ENCODE measurements at places on chromosomes 6 and 20.
A peak's percentile ranks its signal among the peaks of the same experiment; 100 is the strongest.

GRCh38 chr6:29723262-29723665 is at the start of gene HLA-F:
Gene HLA-F (plus strand): TSS chr6:29723434. CDS start chr6:29723464, 30 bp downstream.
- DNase-seq = peak; percentile 61

DNA sequence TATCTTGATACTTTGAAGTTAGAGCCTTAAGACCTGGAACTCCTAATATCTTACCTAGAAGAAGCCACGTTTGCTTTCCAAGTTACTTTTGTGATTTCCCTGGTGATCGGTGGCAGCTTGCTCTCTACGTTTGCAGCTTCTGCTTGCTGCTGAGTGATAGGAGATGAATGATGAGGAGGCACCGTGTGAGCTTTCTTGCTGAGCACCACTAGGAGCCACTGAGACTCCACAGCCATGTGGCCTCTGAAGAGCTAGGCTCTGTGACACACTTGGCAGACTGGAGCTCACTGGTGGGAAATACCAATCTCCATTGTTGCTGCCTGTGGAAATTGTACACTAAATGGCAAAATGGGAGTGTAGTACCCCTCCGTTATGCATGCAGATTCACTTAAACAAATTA is 161.8 kb downstream of the IBTK start:
- no peak for DNase-seq

- no peak for DNase-seq
Measured at GRCh38 chr6:56959094-56959493, 4.2 kb downstream of the BEND6 start.

DNA sequence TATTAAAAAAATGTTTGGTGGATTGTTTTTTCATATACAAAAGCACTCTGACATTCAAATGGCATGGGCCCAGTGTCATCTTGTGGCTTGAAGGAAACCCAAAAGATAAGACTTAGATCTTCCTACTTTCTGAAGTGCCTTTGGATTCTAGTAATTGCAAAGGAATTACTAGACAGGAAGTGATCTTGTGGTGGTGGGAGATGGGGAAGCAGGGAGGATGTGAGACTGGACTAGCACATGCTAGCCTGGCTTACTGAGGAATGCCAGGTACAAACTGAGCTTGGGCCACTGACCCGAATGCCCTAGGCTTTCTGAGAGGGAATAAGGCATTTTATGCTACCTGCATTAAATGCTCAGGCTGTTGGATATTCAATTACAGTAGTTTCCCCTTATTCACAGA is 59.0 kb downstream of the AFG1L start:
- DNase-seq = no peak

DNA sequence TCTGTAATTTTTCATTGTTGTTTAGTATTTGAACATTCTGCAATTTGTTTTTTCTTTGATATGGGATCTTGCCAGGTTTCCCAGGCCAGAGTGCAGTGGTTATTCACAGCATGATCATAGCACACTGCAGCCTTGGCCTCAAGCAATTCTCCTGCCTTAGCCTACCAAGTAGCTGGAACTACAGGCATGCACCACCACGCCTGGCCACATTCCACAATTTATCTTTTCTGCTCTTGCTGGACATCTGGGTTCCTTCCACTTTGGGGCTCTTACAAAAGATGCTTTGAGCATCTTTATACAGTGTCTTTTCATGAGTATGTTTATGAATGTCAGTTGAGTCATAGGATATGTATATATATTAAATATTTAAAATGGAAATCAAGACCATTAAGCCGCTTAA is 42.0 kb downstream of the PGM3 start:
- no peak for DNase-seq

- no peak for DNase-seq
Measured at GRCh38 chr20:32528905-32529670, 56.0 kb downstream of the NOL4L start.

- DNase-seq = no peak
Measured at GRCh38 chr6:33140556-33140955, 51.7 kb downstream of the COL11A2 start.

DNA sequence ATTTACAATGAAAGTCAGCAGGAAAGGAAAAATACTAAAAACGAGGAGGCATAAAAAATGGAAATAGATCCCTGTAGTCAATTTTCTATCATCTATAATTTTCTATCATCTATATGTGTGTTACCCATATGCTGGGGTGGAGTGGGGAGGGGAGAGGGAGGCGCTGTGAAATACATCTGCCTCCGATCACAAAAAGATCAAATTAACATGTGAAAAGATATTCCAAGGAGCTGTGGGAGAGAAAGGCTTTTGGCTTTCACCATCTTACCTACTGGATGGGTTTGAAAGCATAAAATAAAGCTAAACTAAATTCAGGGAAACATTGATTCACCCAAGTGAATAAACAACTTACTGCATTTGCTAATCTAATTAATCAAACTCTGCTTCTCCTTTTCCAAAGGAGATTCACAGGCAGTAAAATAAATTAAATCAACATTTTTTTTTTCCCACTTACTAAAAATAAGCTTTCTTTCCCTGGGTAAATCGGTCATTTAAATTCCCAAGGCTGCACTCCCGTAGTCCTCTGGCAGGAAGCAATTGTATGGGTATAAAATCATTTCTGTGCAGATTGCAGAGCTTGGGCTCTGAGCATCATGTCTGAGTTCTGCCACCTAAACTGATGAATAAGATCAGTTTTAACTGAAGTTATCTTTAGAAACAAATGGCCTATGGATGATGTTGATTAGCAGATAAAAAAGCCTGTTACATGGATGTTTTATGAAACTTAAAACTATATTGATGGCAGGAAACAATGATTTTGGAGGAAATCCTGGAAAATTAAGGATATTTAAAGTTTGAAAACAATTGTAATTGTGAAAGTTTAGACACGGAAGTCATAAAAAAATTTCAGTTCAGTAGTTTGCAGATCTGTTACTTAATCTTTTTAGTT is 147.9 kb downstream of the SOX4 start:
- no peak for DNase-seq

DNA sequence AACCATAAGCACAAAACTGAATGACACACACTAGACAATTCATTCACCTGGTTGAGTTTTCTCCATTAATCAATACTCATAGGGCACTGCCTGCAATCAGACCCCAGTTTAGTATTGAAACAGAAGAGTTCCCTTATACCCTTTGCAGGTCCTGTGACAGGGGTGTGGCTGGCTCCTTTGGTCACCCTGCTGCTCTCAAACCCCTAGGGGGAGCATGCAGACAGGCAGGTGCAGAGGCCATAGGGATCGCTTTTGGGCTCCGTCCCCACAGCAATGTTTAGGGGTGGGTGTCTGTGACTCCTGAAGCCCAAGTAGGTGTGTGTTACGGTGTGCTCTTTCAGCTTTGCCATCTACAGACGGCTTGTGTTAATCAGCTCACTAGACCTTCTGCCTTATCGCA is 210.4 kb downstream of the CENPW start:
- DNase-seq = no peak

GRCh38 chr6:170047823-170048222 is 243.1 kb downstream of the DLL1 start:
- no peak for DNase-seq

Data from nephron progenitor cell (in vitro differentiated cells).